ENCODE measurements at places on chromosomes 1 and 21.

DNA sequence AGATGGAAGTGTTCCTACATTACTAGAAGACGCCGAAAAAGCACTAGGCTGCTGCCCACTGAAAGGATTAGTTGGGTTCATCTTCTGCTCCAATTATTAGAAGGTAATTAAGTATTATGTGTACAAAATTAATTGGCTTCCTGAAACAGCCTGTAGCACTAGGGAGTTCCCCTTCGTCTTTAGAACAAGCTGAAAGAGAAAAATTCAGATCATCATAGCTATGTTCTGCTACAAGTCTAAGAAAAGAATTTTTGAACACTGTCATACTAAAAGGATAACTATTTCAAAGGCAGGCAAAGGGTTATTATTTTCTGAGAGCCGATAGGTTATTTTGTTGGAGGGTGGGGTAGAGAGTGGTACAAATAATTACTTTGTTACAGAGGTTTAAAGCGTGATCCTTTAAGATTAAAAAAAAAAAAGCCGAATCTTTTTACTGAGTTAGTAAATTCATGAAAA lies at the start of gene MCM3AP:
Gene MCM3AP (minus strand): TSS at position 406 of the 456 bp plus-strand sequence. CDS start 325 bp downstream, at position 81.
- H3K4me1 ChIP-seq: peaks cover 48% of the 10 kb centered on the region
- H3K27ac ChIP-seq: peak within 1 kb of the TSS; percentile 98
- DNase-seq: no peak
- no peaks in the 10 kb centered on the region for H3K27me3 ChIP-seq
- peak within 1 kb of the TSS; percentile 94 for H3K4me3 ChIP-seq
- peaks cover 22% of the 10 kb centered on the region for H3K36me3 ChIP-seq

GRCh38 chr1:44283524-44284173 lies 70.4 kb downstream of the DMAP1 start:
- no peaks in the 10 kb centered on the region for H3K4me1 ChIP-seq
- DNase-seq: no peak
- H3K27me3 ChIP-seq: no peaks in the 10 kb centered on the region
- H3K4me3 ChIP-seq: no peak overlapping the region
- no peak overlapping the region for H3K27ac ChIP-seq
- H3K36me3 ChIP-seq: peaks cover 35% of the 10 kb centered on the region

DNA sequence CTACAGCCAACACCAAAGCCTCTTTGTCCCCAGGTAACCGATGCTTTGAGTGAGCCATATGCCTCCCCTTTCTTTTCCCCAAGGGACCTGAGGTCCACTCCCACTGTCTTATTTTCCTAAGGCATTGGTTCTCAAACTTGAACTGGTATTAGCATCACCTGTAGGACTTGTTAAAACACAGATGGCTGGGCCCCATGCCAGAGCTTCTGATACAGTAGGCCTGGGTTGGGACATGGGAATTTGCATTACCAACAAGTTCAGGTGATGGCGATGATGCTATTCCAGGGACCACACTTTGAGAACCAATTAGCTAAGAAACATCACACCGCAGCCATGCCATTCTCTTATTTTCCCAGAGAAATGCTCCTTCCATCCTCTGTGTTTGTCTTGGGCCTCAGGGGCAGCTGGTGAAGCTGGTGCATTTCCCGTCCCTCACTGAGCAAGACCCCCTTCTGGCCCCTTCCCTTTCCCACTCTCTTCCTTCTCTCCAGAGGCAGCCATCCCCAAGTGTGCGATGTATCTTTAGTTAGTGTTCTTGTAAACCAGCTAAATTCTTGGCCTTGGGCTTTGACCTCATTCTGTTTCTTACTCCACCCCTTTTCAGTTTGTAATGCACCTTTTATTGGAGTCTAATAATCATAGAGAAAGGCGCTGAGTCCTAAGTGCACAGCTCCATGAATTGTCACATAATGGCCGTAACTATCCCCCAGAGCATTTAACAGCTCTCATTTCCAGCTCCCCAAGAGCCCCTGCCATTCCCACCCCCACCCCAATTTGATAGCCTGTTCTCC lies 14.2 kb upstream of the TTC22 start:
- no peak overlapping the region for H3K27ac ChIP-seq
- peak; percentile 54 for DNase-seq
- H3K36me3 ChIP-seq: no peaks in the 10 kb centered on the region
- H3K27me3 ChIP-seq: no peaks in the 10 kb centered on the region
- H3K4me1 ChIP-seq: peaks cover 28% of the 10 kb centered on the region

- no peaks in the 10 kb centered on the region for H3K27me3 ChIP-seq
- no peak for DNase-seq
- H3K4me3 ChIP-seq: no peak overlapping the region
- peak overlapping the region; percentile 89 for H3K27ac ChIP-seq
These were observed 11.4 kb downstream of the THBS3 start for GRCh38 chr1:155196103-155196892.

DNA sequence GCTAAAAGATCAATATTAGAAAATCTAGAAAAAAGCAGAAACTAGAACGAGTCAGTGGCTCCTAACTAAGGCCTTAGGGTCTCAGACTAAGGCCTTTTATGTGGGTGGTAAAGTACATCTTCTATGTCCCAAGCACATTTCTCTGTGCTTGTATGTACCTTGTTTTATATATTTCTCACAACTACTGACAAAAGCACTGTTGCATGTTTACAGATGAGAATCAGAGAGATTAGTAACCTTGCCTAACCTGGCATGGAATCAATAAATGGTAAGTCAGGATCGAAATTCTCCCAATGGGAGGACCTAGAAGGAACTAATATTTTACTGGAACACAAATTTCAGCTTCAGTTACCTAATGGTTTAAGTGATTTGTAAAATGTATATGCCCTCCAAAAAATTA lies 160.9 kb downstream of the FGGY start:
- no peak overlapping the region for H3K4me3 ChIP-seq
- no peaks in the 10 kb centered on the region for H3K4me1 ChIP-seq
- H3K27me3 ChIP-seq: no peaks in the 10 kb centered on the region
- no peak overlapping the region for H3K27ac ChIP-seq
- no peak for DNase-seq

- no peak for DNase-seq
- H3K4me1 ChIP-seq: peaks cover 14% of the 10 kb centered on the region
- H3K36me3 ChIP-seq: peaks cover 3% of the 10 kb centered on the region
- no peak overlapping the region for H3K27ac ChIP-seq
- no peaks in the 10 kb centered on the region for H3K27me3 ChIP-seq
These were observed 45.4 kb upstream of the SELENON start for GRCh38 chr1:25754470-25755181.

DNA sequence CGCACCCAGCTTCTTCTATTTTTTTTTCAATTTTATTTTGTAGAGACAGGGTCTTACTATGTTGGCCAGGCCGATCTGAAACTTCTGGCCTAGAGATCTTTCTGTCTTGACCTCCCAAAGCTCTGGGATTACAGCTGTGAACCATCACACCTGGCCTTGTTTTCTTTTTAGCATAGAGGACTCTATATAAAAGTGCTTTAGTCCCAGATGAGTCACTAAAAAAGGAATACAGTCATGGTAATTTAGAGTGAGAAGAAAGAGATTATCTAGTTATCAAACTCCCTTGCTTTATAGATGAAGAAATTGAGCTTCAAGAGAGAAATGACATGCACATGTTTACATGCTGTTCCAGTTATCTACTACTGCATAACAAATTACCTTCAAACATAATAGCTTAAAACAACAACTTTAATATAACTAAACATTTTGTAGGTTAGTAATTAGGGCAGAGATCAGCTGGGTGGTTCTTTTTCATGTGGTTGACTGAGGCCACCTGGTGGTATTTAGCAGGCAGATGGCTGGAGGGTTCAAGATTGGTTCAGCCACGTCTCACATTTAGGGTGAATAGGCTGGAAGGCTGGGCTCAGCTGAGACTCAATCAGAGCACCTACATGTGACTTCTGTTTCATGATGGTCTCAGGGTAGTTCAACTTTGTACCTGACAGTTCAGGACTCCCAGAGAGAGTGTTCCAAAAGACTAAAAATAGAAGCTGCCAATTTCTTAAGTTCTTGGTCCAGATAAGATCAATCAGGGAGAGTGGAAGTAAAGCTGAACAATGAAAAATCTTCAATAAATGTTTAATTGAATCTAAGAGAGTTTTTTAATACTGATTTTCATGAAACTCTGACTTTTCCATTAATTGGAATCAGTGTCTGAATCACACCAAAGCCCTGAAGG lies 16.9 kb upstream of the MTF2 start:
- no peak overlapping the region for H3K27ac ChIP-seq
- no peaks in the 10 kb centered on the region for H3K4me1 ChIP-seq
- peaks cover 5% of the 10 kb centered on the region for H3K27me3 ChIP-seq
- DNase-seq: no peak

- no peaks in the 10 kb centered on the region for H3K36me3 ChIP-seq
- H3K27me3 ChIP-seq: no peaks in the 10 kb centered on the region
- no peak for DNase-seq
- H3K4me3 ChIP-seq: no peak overlapping the region
These were observed 17.7 kb downstream of the IVL start for GRCh38 chr1:152926091-152926490.

DNA sequence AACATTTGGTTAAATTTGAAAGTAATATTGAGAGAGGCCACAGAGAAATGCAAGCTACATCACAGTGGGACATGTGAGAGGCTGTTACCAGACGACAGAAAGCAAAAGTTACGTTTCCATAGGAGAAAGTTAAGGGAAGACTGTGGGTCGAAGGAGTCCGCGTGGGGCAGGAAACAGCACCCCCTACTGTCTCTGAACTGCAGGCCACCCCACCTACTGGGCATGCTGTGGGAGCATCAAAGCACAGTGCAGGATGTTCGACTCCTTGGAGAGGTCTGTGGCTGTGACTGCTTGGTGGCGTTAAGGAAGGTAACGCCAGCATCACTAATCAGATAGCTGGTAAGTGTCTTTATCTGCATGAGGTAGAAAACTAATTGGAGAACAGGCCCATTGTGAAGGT lies 123.9 kb downstream of the PTBP2 start:
- H3K27me3 ChIP-seq: no peaks in the 10 kb centered on the region
- no peak for DNase-seq
- no peaks in the 10 kb centered on the region for H3K4me1 ChIP-seq
- H3K36me3 ChIP-seq: no peaks in the 10 kb centered on the region
- no peak overlapping the region for H3K27ac ChIP-seq

DNA sequence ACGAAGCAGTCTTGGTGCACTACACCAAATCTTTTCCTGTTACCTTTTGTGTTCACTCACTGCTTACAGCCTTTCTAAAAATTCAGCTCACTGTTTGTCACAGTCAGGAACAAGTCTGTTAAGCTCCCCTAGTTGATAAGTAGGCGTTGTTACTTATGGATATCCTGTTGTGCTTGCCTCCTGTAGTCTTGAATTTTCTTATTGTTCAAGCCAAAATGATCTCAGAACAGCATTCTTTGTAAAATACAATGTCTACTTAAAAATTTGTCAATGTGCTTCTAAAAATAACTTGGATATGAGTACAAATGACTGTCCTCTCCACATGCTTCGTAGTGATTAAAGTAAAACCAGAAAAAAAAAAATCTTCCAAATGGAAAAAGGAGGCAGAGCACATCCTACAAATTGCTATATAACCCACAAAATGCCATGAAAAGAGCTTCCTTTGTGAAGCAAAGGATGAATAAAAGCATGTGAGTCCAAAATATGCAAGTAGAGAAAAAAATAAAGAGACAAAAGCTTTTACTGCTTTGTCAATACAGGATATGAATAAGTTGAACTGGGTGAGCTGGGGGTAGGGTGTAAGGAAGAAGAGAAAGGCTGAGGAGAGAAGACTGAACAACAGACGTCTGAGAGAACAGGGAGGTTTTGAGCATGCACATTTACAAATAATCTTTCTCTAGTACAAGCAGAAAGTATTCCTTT lies 228.9 kb upstream of the ADGRL4 start:
- no peaks in the 10 kb centered on the region for H3K4me1 ChIP-seq
- no peaks in the 10 kb centered on the region for H3K36me3 ChIP-seq
- H3K4me3 ChIP-seq: no peak overlapping the region
- no peak overlapping the region for H3K27ac ChIP-seq

DNA sequence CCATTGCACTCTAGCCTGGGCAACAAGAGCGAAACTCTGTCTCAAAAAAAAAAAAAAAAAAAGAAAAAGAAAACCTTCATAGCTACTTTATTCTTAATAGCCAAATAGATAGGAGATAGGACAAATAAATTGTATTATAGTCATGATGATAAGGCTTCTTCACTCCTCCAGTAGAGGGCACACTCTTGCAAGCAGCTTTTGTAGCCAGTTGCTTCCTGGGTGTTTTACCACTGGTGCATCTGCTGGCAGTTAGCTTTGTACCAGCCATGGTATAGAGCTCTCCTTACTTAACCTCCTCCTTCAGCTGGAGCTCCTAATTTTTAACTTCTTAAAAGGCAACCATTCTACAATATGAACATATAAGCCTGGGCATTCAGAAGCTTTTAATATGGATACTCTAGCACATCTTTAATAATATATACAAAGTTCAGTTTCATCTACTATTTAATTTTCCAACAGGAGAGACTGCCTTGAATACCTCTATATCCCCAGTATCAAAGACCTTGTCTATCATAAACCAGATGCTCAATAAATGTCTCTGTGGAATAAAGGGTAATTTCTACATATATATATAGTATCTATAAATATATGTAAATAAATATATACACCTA lies 35.8 kb downstream of the EVI5 start:
- no peak overlapping the region for H3K4me3 ChIP-seq
- H3K27ac ChIP-seq: no peak overlapping the region
- no peaks in the 10 kb centered on the region for H3K36me3 ChIP-seq
- DNase-seq: no peak
- no peaks in the 10 kb centered on the region for H3K27me3 ChIP-seq

GRCh38 chr1:59214248-59215208 lies 82.4 kb upstream of the FGGY start:
- H3K36me3 ChIP-seq: no peaks in the 10 kb centered on the region
- no peaks in the 10 kb centered on the region for H3K27me3 ChIP-seq
- H3K4me3 ChIP-seq: no peak overlapping the region
- H3K27ac ChIP-seq: no peak overlapping the region

DNA sequence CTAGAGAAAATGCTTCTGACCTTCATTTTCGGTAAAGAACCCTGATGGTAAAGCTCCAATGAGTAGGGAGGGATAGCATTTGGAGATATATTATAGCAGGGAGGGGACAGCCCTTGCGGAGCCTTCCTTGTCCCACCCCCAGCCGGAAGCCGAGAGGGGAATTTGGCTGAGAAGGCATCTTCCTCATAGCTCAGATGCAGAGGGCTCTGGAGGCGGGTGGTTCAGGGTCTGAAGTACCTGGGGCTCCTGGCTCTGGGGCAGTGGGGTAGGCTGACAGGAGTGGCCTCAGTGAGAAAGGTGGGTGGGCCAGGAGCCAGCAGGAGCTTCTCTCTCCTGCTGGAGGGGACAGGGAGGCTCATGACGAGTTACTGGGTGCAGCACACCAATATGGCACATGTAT lies 88.0 kb upstream of the IFFO2 start:
- no peak overlapping the region for H3K4me3 ChIP-seq
- DNase-seq: peak; percentile 41
- H3K27me3 ChIP-seq: peaks cover 15% of the 10 kb centered on the region
- H3K36me3 ChIP-seq: no peaks in the 10 kb centered on the region
- H3K27ac ChIP-seq: no peak overlapping the region

GRCh38 chr1:109933856-109934711 lies 23.4 kb downstream of the CSF1 start:
- no peak overlapping the region for H3K27ac ChIP-seq
- peaks cover 7% of the 10 kb centered on the region for H3K36me3 ChIP-seq
- H3K4me3 ChIP-seq: no peak overlapping the region

All from suprapubic skin (tissue), 4 donors.